ENCODE measurements at places on chromosomes 5 and 9. TPM values are rescaled to one million over a fixed set of nuclear protein-coding genes. Genes with fewer than 3 reads are reported as not detected.

GRCh38 chr5:178385496-178385890 is 152.9 kb upstream of the PHYKPL start:
- peak; percentile 68 for DNase-seq

DNA sequence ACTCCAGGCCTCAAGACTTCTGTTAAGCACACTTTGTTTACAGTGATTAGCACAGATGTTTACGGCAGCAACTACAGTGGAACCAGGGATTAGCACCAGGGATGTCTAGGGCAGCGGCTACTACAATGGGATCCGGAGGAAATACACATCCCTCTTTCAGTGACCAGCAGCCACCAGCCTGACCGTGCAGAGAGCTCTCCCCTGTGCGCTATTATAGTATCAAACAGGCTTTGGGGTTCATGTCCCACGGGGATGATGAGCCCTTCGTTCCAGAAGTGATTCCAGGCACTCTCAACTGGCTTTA is 21.5 kb downstream of the GFPT2 start:
- DNase-seq, result no peak

GRCh38 chr5:64742821-64743220 is 25.7 kb downstream of the SREK1IP1 start:
- DNase-seq, result no peak

GRCh38 chr9:135797507-135798262 is 95.7 kb downstream of the KCNT1 start:
- no peak for DNase-seq

GRCh38 chr9:112028242-112029221 is 131.9 kb downstream of the UGCG start:
- no peak for DNase-seq

DNA sequence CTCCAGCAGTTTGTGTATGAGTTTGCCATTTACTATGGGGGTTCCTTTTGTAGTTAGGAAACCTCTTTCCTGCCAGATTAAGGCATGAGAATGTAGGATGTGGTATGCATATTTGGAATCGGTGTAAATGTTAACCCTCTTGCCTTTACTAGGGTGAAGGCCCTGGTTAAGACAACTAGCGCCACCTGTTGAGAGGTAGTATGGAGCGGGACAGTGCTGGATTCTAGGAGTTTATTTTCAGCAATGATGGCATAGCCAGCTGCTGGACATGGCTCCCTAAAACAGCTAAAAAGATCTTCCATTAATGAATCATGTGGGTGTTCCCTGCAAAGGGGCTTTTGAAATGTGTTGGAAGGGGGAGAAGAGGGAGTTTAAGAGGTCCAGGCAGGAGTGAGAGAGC is 30.7 kb upstream of the GPX3 start:
- DNase-seq, result no peak

- DNase-seq, result no peak
Observed at GRCh38 chr5:52743012-52743411, 44.7 kb upstream of the ITGA1 start.

DNA sequence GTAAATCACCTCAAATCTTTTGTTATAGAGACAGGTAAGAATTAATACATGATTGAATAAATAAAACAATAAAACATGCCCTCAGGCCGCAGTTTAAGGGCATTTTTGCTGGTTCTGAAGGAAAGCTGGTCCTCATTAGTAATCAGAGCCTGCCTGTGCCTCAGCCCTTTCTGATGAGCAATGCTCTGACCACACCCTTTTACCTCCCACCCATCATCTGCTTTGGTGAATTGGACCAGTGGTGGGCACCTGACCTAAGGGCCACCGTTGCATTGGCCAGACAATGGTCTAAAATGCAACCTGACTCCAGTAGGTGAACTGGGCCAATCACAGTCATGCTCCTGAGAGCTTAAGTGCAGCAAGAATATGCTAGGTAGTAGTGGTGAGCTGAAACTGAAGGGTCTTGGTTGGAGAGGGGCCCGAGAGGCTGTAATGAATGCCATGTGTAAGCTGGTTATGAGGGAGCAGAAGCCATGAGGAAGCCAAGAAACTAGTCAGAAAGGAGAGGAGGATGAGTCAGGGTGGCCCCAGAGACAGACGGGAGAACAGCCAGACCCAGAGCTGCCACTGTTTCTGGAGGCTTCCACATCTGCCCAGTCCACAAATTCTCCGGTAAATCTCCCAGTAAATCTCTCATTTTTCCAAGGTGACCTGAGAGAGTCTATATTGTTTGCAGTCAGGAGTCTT is 45.5 kb upstream of the ZSWIM6 start:
- DNase-seq, result no peak

DNA sequence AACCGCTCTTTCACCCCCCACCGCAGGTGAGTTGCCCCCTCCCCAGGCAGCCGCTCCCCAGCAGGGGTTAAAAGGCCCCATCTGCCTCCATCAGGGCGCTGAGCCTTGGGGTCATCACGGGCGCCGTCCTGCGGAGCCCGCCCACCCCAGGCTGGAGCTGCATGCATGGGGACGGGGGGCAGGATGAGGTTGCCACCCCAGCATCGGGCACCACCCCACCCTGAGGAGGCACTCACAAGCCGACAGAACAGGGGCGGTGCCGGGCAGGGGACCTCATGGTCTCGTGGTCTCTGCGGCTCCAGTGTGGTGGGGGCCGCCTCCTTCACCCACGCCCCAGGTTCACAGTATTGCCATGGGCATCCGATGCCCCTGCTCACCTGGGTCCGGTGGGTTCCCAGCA is 16.5 kb downstream of the PTGES start:
- no peak for DNase-seq

GRCh38 chr9:114467226-114467750 is 38.0 kb downstream of the WHRN start:
- DNase-seq, result no peak

DNA sequence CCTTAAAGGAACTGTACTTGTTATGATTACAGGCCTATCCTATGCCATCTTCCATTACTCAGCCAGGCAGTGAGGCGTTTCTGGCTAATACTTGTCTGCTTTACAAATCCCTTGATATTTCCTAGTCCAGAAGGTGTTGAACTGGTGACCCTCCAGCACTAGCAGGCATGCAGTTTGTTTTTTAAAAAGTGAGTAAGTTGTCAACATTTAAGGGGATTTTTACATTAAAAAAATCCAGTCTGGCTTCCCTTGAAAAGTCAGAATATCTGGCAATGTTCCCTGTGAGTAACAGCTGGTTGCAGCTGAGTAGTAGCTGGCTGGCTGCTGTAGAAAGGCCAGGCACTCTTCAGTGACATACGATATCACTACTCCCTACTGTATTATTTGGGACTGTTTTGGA is 21.8 kb downstream of the GRIN3A start:
- DNase-seq, result no peak

GRCh38 chr9:114392749-114393112 is 4.9 kb upstream of the AKNA start:
- DNase-seq, result no peak

GRCh38 chr5:151048526-151048925 is 28.1 kb downstream of the GPX3 start:
- no peak for DNase-seq

- DNase-seq, result no peak
Observed at GRCh38 chr5:97026721-97027120, 90.8 kb downstream of the LNPEP start.

- DNase-seq, result peak; percentile 20
Observed at GRCh38 chr5:145237843-145238242, 597.3 kb downstream of the PRELID2 start.

- peak; percentile 59 for DNase-seq
Observed at GRCh38 chr9:123763910-123764588, 165.9 kb downstream of the DENND1A start.

GRCh38 chr9:112863214-112863613 is 27.5 kb downstream of the SLC46A2 start:
- DNase-seq, result no peak

Gene SELENOP
- 7.6 TPM for polyA plus RNA-seq

Gene ZNF367
- polyA plus RNA-seq, result 3.5 TPM

Gene IGFBPL1
- 0.20 TPM for polyA plus RNA-seq

Gene TTC39B
- polyA plus RNA-seq, result 2.7 TPM

Gene IFNA2
- not detected for polyA plus RNA-seq

Gene CARD9
- polyA plus RNA-seq, result 0.17 TPM

Data from foreskin keratinocyte (primary cell).